AG09309 (cell line): ENCODE measurements at places on chromosomes 16 and 17.
A peak's percentile ranks its signal among the peaks of the same experiment; 100 is the strongest.

GRCh38 chr16:82281544-82281943 lies 111.5 kb upstream of the MPHOSPH6 start:
- DNase-seq, result no peak

- DNase-seq, result no peak
Measured at GRCh38 chr16:31297496-31297895, 37.7 kb downstream of the ITGAM start.

DNA sequence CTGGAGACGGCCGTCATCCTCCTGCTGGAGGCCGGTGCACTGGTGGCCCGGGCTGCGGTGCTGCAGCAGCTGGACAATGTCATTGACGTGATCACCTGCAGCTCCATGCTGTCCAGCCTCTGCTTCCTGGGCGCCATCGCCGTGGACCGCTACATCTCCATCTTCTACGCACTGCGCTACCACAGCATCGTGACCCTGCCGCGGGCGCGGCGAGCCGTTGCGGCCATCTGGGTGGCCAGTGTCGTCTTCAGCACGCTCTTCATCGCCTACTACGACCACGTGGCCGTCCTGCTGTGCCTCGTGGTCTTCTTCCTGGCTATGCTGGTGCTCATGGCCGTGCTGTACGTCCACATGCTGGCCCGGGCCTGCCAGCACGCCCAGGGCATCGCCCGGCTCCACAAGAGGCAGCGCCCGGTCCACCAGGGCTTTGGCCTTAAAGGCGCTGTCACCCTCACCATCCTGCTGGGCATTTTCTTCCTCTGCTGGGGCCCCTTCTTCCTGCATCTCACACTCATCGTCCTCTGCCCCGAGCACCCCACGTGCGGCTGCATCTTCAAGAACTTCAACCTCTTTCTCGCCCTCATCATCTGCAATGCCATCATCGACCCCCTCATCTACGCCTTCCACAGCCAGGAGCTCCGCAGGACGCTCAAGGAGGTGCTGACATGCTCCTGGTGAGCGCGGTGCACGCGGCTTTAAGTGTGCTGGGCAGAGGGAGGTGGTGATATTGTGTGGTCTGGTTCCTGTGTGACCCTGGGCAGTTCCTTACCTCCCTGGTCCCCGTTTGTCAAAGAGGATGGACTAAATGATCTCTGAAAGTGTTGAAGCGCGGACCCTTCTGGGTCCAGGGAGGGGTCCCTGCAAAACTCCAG lies 1.1 kb downstream of the MC1R start:
- no peak for DNase-seq

GRCh38 chr16:26830428-26831127 lies 236.1 kb upstream of the C16orf82 start:
- no peak for DNase-seq

DNA sequence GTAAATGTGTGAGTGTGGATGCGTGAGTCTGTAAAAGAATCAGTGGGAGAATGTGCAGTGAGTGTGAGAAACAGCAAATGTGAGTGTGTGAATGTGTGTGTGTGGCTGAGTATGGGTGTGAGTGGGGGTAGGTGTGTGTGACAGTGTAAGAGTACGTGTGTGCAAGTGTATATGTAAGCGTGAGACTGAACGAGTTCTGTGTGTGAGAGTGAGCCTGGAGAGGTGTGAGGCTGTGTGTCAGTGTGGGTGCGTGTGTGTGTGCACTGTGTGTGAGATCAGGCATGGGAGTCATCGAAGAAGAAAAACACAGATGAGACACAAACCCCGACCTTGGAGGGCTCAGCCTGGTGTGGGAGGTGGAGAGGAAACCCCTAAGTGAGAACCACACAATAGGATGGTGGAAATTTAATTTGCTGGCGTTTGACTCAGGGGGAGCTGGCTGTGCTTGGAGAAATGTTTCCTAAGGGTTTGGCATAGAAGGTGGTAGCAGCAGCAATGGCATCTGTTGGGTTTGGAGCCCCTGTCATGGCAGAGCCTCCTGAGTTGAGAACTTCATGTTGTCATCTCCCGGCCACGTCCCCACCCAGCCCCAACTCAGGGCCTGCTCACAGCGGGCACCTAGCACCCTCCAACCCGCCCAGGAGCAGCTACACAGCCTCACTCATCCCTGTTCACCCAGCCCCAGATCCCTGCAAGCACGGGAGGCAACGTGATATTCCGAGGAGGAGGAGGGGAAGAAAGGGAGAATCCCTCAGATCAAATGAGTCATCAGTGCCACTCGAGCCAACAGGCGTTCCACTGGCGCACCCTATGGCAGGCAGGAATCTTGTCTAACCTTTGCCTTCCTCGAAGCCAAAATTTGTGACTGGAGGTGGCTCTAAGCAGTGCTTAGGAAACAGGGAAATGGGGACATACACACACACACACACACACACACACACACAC lies 14.3 kb upstream of the NUBP1 start:
- DNase-seq, result peak; percentile 24

DNA sequence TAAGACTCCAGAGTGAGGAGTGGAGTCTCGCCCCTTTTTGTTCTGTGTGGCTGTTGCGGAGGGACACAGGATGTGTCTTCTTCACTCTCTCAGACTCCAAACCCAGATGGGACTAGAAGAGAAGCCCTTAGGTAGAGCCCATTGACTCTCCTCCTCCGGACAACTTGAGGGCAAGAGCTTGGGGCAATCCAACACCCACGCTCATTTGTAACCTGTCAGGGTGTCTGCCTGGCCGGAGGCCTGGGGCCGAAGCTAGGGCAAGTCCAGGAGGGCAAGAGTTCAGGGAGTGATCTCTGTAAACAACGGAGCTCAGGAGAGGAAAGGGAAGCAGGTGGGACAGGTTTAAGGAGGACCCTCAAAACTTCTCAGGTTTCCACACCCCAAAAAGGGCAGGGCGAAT lies 1.4 kb upstream of the HOXB1 start:
- DNase-seq, result no peak

DNA sequence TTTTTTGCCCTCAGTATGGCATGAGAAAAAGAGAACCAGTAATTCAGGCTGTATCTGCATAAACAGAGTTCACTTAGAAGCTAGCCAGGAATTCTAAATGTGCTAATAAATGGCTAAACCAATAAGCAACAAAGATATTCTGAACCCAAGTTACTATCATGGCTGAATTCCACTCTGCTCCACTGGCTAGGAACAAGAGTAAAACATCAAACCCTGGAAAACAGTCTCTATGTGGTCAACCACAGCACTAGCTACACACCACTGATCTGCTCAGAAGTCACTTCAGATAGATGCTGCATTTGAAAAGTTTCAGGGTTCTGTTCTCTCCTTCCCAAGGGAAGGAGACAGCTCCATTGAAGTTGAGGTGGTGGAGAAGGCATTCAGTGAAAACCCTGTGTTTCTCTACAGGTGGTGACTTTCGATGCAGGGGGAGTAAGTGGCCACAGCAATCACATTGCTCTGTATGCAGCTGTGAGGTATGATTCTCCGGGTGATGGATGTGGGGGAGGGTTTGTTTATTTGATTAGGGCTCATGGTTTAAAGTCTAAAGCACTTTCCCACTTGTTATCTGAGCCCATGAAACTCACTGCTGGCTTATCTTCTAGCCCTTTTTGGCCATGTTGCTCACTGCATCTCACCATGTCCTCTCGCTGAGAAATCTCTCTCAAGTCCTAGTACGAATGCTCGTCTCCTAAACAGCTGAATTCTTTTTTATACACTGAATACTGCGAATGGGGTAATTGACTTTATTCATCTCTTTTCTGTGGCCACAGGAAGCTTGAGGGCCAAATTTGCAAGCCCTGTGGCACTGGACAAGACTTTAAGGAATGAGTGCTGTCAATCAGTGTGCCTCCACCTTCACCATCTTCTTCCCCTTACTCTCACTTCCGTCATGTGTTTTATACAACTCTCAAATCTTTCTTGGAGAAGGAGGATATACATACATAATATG lies 39.9 kb downstream of the CENPV start:
- DNase-seq, result no peak

- peak; percentile 52 for DNase-seq
Measured at GRCh38 chr17:62760059-62760944, 47.8 kb downstream of the MARCHF10 start.

DNA sequence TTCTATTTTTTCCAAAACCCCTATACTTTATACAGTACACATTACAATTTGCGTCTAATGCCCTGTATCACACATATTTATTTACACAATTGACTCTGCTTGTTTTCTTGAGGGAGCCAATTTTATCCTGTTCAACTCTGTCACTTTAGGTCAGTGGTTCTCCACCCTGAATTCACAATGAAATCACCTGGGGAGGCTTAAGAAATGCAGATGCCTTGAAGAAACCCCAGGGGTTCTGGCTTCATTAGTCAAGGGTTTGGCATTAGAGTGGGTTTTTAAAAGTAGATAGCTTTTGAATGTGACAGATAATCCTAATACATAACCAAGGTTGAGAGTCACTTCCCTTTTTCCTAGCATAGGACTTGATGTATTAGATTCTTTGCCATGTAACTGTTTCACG lies 398.6 kb upstream of the ERCC4 start:
- DNase-seq, result no peak

- DNase-seq, result no peak
Measured at GRCh38 chr17:4708436-4708835, 2.0 kb upstream of the ARRB2 start.

- no peak for DNase-seq
Measured at GRCh38 chr17:78723001-78723796, 58.9 kb downstream of the CYTH1 start.

DNA sequence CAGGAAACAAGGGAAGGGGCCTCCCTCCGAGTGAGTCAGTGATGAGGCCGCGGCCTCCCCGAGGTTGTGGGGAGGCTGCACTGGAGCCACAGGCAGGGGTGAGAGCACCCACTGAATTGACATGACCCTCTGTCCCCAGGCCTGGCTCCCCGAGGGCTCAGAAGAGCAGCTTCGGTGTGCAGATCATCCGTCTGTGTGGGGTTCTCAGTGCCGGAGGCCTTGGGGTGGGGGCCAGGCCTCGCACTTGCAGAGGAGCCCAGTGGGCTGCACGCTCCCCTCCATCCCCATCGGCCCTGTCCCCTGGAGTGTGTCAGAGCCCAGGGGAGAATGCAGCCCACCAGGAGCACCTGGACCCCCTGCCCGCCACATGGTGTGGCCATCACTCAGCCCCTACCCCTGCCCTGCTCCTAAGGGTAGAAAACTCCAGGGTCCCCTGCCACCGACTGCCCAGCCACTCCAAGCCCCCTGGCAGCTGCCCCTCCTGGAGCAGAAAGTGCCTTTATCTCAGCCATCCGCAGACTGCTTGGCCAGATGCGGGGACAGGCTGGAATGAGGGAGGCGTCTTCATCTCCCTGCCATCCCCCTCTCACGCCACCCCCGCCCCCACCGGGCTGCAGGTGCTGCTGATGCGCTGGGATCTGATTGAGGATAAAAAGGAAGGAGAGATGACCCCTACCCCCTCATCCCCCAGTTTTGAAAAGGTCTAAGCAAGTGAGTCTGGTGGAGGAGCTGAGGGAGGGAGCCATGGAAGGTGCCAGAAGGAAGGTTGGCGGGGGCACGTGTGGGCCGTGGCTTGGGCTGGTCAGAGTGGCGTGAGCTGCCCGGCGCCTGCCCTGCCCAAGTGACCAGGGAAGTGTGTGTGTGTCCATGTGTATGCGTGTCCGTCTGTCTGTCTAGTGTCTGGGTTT lies 358.3 kb downstream of the SEC14L1 start:
- no peak for DNase-seq

DNA sequence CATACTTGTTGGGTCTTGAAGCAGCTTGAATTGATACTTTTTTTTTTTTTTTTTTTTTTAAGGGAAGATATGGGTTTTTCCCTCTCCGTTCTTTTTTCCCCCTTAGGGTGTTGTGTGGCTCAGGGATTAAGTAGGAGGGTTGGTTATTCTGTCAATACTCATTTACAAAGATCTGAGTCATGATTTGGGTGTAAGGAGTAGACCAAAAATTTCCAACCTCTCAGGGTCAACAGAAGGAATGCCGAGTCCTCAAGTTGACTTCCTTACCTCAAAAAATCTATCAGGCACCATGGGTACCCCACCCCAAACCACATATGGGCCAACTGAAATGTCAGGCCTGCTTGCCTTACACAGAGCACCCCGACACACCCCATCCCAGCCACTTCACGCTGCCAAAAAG lies 230.5 kb downstream of the CCDC182 start:
- DNase-seq, result no peak
